ENCODE measurements at places on chromosomes 6 and 20.

- no peak for DNase-seq
Observed at GRCh38 chr6:155461556-155461955, 5.9 kb upstream of the NOX3 start.

DNA sequence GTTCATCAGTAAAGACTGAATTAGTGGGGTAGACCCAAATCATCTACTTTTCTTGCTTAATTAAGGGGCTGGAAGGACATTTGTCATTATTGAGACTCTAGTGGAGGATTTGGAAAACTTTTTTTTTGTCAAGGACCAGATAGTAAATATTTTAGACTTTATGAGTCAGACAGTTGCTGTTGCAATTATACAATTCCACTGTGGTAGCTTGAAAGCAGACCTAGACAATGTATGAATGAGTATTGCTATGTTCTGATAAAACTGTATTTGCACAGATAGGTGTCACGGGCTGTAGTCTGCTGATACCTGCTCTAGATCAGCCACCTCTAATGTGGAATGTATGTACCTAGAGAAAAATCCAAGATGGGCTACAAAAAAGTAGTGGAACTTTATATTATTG is 175.0 kb downstream of the CARMIL1 start:
- no peak for DNase-seq

- DNase-seq, result no peak
Observed at GRCh38 chr20:44856856-44857448, 28.6 kb upstream of the YWHAB start.

GRCh38 chr6:69026243-69026642 is 391.2 kb downstream of the ADGRB3 start:
- DNase-seq, result no peak

DNA sequence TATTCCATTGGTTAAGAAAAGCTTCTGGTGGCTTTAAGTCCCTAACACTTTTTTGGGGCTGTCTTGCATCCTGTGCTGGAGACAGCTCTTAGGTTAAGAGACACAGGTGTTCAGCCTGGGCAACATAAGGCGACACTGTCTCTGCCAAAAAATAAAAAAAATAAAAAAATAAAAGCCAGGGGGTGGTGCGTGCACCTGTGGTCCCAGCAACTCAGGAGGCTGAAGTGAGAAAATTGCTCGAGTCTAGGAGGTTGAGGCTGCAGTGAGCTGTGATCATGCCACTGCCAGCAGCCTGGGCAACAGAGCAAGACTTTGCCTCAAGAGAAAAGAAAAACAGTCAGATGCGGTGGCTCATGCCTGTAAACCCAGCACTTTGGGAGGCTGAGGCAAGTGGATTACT is 55.6 kb upstream of the ZMYND8 start:
- DNase-seq, result no peak

DNA sequence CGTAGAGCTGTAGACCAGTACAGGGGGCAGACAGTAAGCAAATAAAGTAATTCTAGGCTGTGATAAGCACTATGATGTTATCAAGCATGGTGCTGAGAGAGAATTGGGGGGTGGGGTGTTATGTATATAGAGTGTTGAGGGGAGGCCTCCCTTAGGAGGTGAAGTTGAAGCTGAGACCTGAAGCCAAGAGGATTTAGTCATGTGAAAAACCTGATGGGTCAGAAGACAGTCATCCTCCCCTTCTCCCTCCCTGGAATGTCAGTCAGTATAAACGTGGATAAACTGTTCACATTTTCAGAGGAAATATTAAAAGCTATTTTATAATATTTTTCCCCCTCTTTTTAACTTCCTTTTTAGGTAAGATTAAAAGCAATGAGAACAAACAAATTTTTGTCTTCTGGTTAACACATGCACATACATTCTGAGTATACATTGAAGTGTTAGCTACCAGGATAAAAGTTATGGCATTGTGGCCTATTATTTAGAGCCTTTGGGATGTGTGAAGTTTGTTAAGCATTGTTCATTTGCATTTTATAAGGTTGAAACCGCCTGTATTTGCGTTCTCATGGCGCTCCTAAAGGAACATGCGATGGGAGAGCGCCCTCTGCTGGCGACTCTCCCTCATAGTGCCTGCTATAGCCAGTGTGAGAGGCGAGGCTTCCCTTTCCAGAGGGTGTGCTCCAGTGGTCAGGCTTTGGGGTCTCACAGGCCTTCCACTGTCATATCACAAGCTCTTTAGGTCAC is 35.4 kb upstream of the MAPK13 start:
- DNase-seq, result peak; percentile 76

DNA sequence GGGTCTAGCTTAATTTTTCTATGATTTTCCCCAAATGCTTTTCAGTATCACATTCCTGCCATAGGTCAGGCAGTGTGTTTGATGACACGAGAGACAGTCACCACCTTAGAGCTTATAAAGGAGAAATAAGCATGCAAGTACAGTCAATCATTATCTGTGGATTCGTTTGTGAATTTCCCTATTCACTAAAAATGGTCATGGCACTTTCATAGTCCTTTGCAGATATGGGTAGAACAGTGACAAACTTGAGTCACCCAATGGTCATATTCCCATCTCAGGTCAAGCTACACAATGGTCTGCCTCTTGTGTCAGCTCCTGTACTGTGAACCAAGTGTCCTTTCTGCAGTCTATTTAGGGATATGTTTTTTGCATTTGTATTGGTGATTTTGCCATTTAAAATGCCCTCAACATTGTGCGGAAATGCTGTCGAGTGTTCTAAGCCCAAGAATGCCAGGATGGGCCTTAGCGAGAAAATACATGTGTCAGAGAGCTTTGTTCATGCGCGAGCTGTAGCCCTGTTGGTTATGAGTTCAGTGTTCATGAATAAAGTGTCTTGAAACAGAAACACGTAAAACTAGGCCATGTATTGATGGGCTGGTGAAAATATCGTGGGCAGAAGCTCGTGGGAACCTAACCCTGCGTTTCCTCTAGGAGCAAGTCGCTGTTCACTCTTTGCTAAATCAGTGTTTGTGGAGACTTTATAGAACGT is 19.8 kb downstream of the SUMO4 start:
- DNase-seq, result no peak

DNA sequence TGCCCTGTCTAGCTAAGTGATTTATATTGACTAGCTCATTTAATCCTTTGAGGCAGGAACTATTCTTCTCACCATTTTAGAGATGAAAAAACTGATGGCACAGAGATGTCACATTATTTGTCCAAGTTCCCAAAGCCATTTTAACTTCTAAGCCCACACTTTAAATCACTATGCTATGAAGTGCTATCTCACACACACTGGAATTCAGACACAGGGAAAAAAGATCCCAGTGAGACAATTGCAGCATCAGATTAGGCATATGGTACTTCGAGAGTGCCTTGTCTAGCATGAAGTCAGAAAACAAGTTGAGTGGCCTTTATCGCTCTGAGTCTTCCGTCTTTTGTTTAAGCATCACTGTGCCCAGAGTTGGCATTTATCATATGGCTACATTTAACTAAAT is 54.1 kb upstream of the PDE7B start:
- no peak for DNase-seq

- DNase-seq, result no peak
Observed at GRCh38 chr6:54579011-54579410, 267.6 kb upstream of the FAM83B start.

DNA sequence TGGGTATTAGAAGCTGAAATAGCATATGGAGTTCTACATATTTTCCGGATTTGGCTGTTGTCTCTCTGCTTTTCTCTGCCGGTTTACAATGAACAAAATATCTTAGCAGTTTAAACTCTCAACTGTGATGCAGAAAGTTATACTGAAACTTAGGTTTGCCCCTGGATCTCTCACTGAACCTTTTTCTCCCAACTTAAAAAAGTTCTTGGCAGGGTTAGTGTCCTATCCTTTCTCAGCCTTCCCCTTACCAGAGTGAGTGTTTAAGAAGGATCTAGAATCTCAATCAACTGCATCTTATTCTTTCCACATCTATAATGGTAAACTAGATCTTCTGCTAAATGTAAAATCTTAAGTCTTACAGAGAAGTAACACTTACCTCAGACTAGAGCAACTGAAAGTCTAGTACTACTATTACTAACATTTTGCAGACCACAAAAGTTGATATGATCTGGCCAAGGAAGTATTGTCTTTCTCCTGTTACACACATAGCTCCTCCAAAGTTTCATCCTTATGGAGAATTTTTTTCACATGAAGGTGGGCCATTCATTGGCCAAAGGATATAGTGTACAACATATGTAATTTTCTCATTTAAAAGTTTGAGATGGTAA is 392.3 kb upstream of the RUNX2 start:
- DNase-seq, result no peak

- no peak for DNase-seq
Observed at GRCh38 chr20:37364927-37365272, 19.0 kb downstream of the SRC start.

GRCh38 chr6:24284006-24284405 is 73.9 kb downstream of the DCDC2 start:
- DNase-seq, result no peak

DNA sequence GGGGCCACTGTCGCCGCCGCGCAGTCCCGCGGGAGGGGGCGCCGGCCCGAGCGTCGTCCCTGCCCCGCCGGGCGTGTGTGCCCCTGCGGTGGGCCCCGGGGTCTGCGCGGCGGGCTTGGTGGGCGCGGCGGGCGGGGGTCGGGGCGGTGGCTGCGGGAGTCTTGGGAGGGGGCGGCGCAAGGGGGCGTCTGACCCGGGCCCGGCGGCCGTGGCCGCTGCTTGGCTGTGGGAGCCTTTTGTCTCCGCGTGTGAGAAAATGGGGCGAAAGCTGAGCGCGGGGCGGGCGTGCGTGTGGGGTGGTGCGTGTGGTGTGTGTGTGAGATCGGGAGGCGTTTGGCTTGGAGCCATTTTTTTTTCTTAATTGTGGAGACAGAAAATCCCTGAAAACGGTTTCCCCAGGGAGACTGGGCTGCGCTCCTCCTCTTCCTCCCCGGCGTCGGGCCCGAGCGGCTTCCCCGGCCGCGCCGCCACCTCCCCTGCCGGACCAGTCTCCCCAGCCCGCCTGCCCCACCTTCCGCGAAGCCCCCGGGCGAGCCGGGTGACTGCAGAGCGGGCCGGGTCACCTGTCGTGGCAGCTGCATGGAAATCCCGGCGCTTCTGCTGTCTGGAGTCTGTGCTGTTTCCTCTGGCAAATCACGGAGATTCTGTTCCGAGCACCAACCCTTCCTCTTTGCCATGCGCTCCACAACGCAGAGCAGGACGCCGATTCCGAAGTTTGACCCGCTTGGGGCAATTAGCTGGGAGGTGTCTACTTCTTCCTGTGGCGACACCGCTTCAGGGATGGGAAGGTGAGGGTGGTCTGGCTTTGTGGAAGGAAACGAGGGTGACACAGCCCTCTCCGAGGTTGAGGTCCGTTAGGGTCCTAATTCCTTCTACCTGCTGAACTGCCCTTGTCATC is 64.4 kb downstream of the GTF2H5 start:
- DNase-seq, result peak; percentile 29

- no peak for DNase-seq
Observed at GRCh38 chr6:11161031-11161956, 49.8 kb upstream of the ERVFRD-1 start.

- DNase-seq, result no peak
Observed at GRCh38 chr6:130517444-130517931, 151.7 kb downstream of the TMEM200A start.

DNA sequence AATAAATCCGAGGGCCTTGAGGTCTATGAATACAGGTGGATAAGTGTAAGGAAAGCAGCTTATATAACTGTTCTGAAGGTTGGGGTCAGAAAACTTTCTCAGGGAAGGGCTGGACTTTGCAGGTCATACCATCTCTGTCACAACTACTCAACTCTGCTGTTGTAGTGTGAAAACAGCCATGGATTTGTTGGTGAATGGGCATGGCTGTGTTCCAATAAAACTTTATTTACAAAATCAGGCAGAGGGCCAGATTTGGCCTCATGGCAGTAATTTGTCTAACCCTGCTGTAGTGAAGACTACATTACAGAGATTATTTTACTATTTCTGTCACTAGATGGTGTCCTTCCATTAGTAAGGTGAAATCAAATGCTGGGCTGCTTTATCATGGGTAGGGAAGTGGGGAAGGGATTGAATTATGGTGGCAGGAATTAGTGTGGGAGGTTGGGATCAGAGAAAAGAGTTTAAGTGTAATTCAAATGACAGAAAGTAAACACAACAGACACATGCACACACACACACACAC is 409.6 kb upstream of the CHD6 start:
- no peak for DNase-seq

DNA sequence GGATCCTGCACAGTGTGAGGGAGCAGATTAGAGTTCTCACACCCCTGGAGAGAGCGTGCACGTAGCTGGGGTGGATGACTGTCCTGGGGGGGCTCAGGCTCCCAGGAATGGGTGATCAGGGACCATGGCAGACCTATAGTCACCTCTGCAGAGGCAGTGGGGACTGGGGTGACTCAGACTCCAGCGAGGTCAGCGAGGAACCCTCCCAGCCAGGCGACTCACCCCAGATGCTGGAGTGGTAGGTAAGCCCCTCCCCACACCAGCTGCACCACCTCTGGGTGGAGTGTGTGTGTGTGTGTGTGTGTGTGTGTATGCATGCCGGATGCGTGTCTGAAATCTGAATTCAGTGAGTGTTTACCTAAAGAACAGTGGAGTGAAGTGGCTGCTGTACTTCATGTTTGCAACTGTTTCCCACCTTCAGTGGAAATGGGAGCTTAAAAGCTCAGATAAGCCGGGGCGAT is 17.4 kb upstream of the GTSF1L start:
- no peak for DNase-seq

DNA sequence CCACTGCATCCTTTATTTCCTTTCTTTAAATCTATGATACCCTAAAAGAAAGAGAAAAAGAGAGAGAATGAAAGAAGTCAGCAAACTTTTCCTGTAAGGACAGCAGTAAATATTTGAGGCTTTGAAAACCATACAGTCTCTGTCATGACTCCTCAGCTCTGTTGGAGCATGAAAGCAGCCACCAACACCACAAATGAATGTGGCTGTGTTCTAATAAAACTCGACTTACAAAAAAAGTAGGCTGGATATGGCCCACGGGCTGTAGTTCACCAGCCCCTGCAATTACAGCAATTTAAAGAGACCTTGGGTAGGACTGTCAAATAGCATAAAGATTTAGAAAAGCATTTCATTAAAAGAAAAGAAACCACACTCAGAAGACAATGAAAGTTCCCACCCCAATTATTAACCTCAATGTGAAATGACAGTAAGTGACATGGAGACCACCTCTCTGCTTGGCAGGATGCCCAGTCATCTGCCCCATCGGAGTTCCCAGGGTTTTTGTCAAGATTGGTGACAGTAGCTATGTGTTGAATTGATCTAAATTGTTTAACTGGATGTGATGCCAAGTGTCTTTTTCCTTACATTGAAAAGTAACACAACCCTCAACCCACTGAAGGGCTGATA is 50.9 kb downstream of the TNFRSF21 start:
- DNase-seq, result no peak

Data from stimulated activated CD4-positive, alpha-beta T cell treated with anti-CD3 and anti-CD28 coated beads, Interleukin-12 subunit alpha, Interleukin-12 subunit beta, amount 100 ng/mL, for 48 hours (primary cell).